ENCODE measurements at places on chromosomes 3 and 15.

DNA sequence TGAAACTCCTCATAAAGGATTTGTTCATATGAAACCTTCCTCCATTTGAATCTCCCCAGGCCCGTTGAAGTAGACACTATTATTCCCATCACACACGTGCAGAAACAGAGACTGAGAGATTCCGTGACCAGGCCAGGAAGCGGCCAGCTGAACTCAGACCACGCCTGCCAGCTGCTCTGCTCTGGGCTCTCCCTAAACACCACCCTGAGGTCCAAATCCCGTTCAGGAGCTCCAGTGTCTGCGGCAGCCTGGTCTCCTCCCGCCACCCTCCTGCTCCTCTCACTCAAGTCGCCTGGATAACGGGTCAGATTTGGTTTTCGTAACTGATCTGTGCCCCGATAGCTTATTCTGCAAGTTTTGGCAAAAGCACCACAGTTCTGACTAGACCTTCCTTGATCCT, 53.6 kb upstream of the SNRPA1 start:
- no peak for DNase-seq

DNA sequence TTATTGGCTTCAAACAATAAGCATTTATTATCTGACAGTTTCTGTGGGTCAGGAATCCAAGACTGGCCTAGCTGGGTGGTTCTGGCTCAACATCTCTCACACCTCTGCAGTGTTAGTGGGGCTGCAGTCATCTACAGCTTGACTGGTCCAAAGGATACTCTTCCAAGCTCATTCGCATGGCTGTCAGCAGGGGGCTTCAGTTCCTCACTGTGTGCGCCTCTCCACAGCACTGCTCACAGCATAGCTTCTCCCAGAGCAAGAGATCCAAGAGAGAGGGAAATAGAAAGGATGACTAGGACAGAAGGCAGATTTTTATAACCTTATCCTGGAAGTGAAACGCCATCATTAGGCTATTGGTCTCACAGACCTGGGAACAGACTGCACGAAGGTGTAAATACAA, 64.2 kb downstream of the MAGI1 start:
- no peak for DNase-seq

DNA sequence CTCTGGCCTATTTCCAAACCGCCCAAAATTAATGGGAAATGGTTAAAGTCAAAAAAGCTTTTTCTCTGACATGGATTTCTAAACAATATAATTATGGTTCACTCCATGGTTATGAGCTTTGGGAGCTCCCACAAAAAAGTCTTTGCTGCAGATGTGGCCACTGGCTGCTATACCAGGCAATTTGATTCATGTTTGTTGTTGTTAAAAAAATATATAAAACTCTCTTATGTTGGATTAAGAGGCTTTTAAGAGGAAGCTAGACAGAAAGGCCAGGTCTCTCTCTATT, 258.6 kb downstream of the TIGIT start:
- no peak for DNase-seq

- no peak for DNase-seq
Measured at GRCh38 chr3:55564726-55565125, 77.6 kb upstream of the WNT5A start.

- DNase-seq, result peak; percentile 21
Measured at GRCh38 chr3:45659661-45660566, 29.3 kb upstream of the SACM1L start.

- DNase-seq, result no peak
Measured at GRCh38 chr3:179852142-179852905, 184.4 kb downstream of the PEX5L start.
